ENCODE measurements at places on chromosomes 7 and 10.

DNA sequence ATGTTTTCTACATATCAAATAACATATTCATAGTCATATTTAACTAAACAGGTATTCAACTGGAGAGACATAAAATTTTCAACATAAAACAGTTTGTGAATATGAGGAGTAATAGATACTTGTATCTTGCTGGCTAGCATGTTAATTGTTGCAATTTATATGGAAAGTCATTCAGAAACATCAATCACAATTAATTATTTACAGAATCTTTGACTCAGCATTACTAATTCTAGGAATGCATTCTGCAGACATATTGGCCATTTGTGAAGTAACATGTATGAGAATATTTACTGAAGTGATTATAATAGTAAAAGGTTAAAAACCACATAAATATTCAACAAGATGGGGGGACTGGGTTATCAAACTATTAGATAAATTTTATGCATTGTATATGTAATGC lies 203.7 kb downstream of the TSPAN12 start:
- DNase-seq: no peak

- no peak for DNase-seq
Observed at GRCh38 chr10:110067960-110068770, 60.4 kb downstream of the ADD3 start.

GRCh38 chr7:152076940-152077933 lies 51.8 kb downstream of the GALNT11 start:
- DNase-seq: peak; percentile 44

DNA sequence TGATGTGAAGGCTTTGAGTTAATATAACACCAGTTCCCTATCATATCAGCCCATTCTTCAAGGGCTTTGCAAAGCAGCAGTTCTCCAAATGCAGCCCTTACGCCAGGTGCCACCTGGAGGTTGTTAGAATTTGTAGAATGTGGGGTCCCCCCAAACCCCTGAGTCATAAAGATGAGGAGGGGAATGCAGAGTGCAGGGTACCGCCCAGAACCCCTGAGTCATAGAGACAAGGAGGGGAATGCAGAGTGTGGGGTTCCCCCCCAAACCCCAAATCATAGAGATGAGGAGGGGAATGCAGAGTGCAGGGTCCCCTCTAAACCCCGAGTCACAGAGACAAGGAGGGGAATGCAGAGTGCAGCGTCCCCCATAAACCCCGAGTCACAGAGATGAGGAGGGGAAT lies 605.8 kb downstream of the PTPRN2 start:
- DNase-seq: no peak

GRCh38 chr7:105677817-105678573 lies 96.7 kb upstream of the EFCAB10 start:
- DNase-seq: no peak

DNA sequence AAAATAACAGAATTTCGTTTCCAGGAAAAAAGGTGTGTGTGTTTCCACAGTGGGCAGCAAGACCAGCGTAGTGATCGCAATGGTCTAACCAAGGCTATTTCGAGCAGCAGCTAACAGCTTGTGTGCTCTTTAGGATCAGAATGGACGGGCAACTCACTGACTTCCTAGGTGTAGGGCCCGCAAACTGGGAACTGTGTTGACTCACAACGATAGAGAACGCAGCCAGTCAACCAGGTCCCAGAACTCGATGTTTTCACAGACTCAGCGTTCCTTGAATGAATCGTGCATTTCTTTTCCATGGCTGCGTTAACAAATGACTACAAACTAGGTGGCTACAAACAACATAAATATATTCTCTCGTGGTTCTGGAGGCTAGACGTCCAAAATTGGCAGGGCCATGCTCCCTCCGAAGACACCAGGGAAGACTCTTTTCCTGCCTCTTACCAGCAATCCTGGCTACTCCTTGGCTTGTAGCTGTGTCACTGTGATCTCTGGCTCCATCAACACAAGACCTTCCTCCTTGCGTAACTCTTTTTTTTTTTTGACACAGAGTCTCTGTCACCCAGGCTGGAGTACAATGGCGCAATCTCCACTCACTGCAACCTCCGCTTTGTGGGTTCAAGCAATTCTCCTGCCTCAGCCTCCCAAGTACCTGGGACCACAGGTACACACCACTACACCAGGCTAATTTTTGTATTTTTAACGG lies 39.1 kb downstream of the PODXL start:
- DNase-seq: no peak

DNA sequence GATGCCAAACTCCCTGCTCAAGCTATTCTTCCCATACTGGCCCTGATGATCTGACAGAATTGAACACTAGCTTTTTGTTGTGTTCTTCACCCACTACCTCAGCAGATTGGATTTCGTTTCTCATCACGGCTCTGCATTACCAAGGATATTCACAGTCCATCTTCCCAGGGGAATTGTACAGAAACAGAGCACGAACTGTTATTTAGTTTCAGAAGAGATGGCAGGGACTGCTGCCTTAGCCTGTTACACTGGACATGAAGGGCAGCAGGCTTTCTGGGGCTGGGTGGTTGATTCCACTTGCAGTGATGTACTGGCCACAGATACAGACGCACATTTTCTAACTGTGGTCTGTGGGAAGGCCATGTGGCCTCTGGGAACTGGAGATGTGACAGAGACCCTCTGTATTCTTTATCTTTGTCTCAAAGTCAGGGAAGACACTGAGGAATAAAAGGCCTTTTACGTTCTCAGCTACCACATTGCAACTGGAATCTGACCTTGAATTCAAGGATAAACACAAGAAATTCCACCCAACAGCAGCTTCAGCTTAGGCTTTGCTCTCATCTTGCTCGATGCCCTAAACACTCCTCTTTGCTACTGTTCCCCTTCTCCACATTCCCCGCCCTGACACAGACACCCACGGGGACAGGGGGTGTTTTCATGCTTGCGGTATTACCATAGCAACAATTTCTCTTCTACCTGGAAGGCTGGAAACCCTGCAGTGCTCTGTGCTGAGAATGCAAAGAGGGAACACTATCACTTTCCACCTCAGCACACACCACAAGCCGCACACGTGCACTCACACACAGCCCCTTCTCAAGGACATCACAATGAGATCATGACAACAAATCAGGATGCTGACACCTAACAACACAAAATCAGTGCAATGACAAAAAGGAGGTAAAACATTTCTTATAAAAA lies 81.7 kb downstream of the RNF216 start:
- no peak for DNase-seq

- no peak for DNase-seq
Observed at GRCh38 chr7:45225948-45226335, 68.4 kb downstream of the RAMP3 start.

DNA sequence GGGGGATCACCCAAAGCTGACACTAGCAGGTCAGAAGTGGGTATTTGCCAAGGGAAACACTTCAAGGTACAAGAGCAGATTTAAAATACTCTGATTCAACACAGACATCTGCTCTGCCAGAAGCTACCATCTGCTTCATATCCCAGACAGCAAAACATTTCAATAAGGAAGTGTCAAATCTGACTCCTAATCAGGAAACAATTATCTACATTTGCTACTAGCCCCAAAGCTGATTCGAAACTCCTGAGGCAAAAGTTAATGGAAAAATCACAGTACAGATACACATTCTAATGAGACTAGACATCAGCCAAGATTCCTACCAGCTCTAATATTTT lies 48.9 kb downstream of the PARD3 start:
- DNase-seq: no peak

DNA sequence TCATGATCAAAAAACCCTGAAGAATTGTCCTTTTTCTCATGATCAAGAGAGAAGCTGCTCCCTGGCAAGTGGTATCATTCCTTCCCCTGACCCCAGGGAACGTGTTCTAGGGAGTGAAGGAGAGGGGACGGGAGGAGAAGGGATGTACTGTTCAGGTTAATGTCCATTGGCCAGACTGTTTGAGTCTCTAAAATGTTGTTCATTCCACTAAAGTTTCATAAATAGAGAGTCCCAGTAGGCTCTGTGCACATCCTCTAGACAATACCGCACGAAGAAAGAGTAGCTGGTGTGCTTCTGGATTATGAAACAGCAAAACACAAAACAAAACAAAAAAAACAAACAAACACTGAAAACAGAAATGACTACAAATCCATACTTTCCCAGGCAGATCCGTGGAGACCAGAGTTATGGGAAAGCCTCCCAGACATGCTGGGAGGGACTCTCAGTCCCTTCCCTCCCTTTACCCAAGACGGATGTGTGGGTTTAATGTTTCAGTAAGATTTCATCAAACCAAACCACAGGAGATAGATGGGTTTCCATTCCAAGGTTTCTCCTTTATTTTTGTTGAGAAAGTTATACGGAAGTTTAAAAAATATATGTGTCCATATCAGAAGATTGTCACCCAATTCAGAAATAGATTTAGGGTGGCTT lies 66.5 kb upstream of the TNS3 start:
- DNase-seq: no peak

DNA sequence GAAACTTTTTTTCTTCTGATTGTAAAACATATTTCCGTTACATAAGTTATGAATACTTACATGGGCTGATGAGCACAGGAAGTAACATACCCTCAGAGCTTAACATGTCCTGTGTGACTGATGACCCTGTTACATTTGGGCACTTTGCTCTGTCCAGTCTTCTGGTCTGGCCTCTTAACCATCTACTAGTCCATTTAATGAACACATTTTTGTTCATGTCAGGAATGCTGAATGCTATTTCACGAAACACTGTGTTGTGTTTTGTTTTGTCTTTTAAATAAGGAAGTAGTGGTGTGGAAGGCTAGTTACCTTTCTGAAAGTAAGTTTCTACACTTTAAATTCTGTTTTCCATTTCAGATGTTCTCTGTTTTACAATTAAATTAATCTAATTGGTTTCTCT lies 77.7 kb downstream of the RBM33 start:
- no peak for DNase-seq

DNA sequence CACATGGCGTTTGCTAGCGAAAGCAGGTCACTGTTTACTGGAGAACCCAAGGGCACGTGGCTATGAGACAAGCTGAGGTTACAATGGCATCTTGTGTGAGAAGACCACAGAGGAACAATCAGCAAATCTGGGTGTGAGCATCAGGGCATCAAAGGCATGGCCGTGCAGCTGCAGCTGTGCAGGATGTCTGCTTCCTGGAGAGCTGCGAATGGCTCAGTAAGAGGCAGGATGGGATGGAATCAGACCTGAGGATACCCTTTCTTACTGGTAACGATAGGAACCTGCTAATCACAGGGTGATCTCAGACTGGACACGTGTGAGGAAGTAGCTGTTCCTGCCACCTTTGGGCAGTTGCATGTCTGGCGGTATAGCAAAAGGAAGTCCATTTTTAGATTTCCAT lies 119.5 kb downstream of the RNF216 start:
- DNase-seq: no peak

GRCh38 chr10:97514344-97514743 lies 15.6 kb downstream of the UBTD1 start:
- no peak for DNase-seq

- no peak for DNase-seq
Observed at GRCh38 chr7:110918949-110919548, 171.9 kb upstream of the LRRN3 start.

DNA sequence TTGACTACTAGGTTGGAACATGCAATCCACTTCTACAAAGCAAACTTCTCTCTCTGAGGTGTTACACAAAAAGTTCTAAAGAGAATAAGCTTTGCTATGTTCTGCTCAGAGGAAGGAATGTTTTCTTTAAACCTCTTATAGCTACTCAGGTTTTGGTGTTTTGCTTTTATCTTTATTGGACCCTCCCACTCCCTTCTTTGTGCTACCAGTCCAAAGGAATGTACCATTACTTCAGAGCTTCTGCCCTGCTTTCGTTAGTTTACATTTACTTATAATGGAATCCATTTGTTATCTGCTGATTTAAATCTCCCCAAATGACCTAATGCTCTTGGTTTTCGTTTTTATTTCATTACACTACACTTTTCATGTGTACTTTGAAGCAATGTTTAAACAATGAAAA lies 154.9 kb downstream of the ATE1 start:
- DNase-seq: no peak

Data from epithelial cell of prostate (primary cell).